ENCODE measurements at places on chromosomes 4 and X.

GRCh38 chr4:103719105-103719829 lies 518 bp downstream of the TACR3 start:
- DNase-seq = no peak

DNA sequence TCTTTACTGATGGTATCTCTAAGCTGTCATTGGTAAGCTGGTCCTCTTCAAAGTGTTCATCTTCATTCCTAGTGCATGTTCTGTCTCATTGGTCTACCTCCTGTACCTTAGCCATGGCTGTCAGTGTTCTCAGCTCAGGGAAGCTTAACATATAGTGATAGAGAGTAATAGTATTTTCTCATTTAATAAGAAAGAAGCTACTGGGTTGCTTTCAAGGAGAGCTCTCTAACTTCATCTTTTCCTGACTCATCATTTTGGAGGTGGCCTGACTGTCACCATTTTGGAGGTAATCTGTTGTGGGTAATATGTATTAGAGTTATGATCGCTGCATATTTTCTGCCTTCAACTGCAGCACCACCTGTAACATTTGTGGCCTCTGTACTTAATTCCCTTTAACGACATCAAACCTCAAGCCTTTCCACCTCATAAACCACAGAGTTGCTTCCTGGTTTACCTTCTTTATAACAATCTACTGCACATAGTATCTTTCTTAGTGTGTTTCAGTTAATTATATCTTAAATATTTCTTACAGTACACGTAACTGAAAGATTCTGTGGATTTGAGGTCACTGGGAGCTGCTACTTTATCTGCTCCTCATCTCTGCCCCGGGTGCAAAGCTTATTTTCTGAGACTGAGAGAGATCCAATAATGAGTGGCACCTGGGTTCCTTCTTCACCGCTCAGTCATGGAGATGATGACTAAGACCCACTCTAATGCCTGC lies 474.0 kb upstream of the TECRL start:
- no peak for DNase-seq

- DNase-seq = no peak
These were observed 202.7 kb upstream of the KLF3 start for GRCh38 chr4:38461342-38461741.

GRCh38 chrX:120468071-120468470 lies 1.0 kb downstream of the LAMP2 start:
- no peak for DNase-seq

DNA sequence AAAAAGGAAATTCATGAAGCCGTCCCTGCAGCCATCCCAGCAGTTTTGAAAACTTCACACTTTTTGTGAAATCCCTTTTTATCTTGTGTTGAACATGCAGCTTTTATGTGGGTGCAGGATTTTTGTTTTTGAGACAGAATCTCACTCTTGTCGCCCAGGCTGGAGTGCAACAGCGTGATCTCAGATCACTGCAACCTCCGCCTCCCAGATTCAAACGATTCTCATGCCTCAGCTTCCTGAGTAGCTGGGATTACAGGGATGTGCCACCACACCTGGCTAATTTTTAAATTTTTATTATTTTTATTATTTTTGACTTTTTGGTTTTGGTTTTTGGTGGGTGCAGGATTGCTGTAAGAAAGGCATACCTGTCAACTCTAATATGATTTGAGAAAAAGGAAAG lies 8.0 kb upstream of the MSMO1 start:
- DNase-seq = no peak

Data from NCI-H1417 treated with DMSO at 0.1 percent for 48 hours (cell line).